NCI-H524 (cell line): ENCODE measurements at places on chromosomes 3 and 15.

GRCh38 chr3:72398781-72399180 lies 449.5 kb downstream of the SHQ1 start:
- DNase-seq: peak; percentile 60

- DNase-seq: no peak
Observed at GRCh38 chr15:77392762-77393470, 27.0 kb downstream of the PEAK1 start.

- no peak for DNase-seq
Observed at GRCh38 chr3:49747792-49748480, 24.2 kb upstream of the GMPPB start.

DNA sequence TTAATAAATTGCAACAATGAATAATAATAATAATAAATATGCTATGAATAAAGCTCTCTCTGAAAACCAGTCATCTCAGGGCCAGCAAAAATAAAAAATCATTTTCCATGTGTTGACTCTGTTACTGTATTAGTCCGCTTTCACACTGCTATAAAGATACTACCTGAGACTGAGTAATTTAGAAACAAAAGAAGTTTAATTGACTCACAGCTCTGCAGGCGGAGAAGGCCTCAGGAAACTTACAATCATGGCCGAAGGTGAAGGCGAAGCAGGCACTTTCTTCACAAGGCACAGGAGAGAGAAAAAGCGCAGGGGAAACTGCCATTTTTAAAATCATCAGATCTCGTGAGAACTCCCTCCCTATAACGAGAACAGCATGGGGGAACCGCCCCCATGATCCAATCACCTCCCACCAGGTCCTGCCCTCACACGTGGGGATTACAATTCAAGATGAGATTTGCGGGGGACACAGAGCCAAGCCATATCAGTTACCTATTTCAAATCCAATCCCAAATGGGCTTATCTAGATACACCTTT lies 224.1 kb downstream of the IGSF11 start:
- DNase-seq: no peak

- DNase-seq: no peak
Observed at GRCh38 chr3:184786280-184786941, 25.6 kb upstream of the VPS8 start.

DNA sequence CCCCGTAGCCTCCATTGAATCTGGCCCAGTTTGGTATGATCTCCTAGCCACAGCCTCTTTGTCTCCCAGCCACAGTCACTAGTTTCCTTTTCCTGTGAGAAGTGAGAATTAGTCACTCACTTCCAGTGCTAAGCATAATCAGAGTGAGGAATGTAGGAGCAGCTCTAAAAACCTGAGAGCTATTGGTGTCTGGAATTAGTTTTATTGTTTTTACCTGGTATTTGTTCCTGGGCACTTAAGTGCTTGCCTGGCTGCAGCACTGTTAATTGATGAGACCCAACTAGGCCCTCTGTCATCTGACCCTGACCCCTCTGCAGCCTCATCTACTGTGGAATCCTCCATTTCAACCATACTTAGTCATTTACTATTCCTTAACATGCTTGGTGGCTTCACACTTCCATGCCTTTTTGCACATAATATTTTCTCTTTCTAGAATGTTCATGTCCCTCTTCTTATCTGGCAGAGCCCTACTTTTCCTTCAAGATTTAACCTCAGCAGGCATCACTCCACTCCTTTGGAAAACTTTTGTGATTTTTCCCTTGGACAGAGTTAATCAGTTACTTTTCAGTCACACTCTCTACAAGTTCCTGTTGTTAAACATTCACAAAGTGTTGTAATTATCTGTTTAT lies 48.8 kb downstream of the PDE8A start:
- no peak for DNase-seq

- no peak for DNase-seq
Observed at GRCh38 chr3:68666429-68667136, 265.8 kb downstream of the TAFA4 start.

DNA sequence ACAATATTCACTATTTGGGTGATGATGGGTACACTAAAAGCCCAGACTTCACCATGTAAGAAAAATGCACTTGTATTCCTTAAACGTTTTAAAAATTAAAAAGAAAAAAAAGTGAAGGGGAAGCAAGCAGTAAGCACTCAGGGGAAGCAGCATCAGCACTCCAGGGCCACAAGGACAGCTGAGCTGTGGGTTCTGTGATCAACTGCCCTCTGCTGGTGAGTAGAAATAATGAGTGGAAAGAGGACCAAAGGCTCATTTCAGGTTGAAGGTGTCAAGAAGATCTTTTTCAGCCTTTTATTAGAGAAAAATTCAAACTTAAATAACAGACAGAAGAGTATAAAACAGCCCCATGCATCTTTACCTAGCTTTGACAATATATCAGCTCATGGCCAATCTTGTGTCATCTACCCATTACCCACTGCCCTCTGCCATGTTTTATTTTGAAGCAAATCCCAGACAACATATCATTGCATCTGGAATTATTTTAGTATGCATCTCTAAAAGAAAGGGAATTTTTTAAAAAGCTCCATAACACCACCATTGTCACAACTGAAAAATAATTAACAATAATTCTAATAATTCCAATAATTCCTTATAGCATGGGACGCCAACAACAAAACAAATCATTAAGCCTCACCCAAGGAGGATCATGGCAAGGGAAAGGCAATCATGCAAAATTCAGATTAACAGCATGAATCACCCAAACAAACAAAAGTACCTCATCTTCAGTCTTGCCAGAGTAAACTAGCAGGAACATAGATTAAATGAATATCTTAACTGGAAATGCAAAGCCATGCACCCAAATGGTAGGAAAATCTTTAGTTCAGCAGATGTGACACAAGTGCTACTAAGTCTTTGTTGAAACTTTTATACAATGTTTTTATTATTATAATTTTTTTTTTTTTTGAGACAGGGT lies 42.5 kb downstream of the TAMM41 start:
- DNase-seq: peak; percentile 53

DNA sequence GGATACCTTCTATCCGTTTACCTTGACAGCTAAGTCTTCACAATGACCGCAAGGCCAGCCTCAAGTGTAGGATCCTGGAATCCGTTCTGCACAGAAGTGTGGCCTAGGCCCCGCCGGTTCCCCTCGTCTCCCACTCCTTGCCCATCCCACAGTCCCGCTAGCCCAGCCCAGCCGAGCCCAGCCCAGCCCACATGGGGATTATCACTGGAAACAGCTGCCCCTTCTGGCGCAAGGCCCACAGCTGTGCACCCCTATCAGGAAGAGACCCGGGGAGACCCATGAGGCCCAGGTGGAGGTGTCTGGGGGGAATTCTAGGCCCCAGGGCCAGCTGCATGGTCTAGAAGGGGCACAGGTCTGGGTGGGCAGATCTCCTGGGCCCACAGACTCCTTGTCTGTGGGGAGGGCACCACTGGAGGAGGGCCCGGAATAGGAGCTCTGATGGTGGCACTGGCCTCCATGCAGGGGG lies 27.9 kb upstream of the KLF13 start:
- peak; percentile 87 for DNase-seq

- DNase-seq: no peak
Observed at GRCh38 chr3:11716573-11717290, 73.0 kb upstream of the VGLL4 start.

DNA sequence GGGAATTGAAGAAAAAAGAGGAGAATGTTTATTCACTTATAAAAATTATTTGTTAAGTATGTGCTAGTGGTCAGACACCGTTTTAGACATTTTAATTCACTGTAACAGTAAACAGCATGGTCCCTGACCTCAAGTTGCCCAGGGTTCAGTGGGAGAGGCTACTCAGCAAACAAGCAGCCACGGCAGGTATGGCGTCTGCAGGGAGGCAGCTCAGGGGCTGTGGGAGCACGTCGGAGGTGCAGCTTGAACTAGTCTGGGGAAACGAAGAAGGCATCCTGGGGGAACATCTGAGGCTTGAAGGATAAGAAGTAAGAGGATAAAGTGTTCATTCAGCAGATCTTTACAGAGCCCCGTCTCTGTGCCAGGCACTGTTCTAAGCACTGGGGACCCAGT lies 66.0 kb downstream of the CRTC3 start:
- DNase-seq: no peak
